ENCODE measurements at places on chromosomes 13 and 19.
A peak's percentile ranks its signal among the peaks of the same experiment; 100 is the strongest.

GRCh38 chr19:28436320-28436719 lies 776.6 kb downstream of the UQCRFS1 start:
- DNase-seq, result no peak

- DNase-seq, result peak; percentile 73
These were observed 1.3 kb upstream of the PPAN start for GRCh38 chr19:10104665-10105508.

GRCh38 chr19:47641891-47642485 lies 33.1 kb downstream of the BICRA start:
- no peak for DNase-seq

- no peak for DNase-seq
These were observed 138.5 kb upstream of the DACH1 start for GRCh38 chr13:72005455-72005854.

- no peak for DNase-seq
These were observed 24.9 kb downstream of the RCBTB1 start for GRCh38 chr13:49560270-49561061.

DNA sequence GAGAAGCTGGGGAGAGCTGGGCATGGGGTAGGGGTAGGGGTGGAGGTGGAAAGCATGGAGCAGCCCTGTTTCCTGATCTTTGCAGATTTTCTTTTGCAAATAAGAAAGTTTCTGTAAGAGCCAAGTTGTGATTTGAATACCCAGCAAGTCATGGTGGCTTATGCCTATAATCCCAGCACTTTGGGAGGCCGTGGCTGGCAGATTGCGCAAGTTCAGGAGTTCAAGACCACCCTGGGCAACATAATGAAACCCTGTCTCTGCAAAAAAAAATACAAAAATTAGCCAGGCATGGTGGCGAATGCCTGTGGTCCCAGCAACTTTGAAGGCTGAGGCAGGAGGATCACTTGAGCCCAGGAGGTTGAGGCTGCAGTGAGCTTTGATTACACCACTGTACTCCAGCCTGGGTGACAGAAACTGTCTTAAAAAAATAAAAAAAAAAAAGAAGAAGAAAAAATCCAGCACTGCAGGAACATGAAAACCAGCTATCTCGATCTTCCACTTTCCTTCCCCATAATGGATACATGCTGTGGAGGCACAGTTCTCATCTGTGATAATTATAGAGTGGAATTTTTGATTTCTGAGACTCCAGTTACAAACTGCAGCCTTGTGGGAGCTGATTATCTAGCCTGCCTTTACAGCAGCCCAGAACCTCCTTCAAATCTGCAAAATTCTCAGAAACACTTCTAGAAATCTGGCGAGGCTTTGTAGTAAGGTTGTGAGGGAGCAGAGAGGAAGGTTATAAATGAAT lies 12.1 kb upstream of the TEX26 start:
- DNase-seq, result no peak

DNA sequence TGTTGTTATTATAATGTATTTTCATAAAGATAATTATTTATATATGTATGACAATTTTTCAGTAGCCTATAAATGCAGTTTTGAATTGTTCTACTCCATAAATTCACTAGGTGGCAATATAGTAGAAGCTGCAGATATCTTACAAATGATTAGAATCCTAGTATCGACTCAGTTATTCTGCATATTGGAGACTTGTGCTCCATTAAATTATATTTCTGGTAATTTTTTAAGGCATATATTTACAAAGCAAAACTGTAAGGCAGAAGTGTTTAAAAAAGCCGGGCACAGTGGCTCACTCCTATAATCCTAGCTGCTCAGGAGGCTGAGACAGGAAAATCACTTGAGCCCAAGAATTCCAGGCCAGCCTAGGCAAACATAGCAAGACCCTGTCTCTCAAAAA lies 58.7 kb downstream of the DPY19L3 start:
- no peak for DNase-seq

GRCh38 chr19:496986-497385 lies 700 bp downstream of the MADCAM1 start:
- no peak for DNase-seq

- no peak for DNase-seq
These were observed 146.5 kb downstream of the PCCA start for GRCh38 chr13:100235311-100235901.

- no peak for DNase-seq
These were observed 2.0 kb upstream of the CCDC97 start for GRCh38 chr19:41307954-41308449.

DNA sequence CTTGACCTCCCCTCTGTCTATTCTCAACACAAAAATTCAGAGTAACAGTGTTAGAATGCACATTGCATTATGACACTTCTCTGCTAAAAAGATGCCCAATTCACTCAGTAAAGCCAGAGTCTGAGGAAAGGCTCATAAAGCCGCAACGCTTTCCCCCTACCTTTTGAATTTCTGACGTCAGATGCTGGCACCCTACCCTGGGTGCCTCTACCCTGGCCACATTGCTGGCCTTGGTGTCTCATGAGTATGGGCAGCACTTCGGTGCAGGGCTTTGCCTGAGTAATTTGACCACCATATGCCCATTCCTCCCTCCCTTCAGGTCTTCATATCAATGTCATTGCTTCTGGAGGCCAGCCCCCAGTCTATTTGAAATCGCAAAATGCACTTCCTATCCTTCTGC lies 229.3 kb downstream of the MYO16 start:
- DNase-seq, result no peak

DNA sequence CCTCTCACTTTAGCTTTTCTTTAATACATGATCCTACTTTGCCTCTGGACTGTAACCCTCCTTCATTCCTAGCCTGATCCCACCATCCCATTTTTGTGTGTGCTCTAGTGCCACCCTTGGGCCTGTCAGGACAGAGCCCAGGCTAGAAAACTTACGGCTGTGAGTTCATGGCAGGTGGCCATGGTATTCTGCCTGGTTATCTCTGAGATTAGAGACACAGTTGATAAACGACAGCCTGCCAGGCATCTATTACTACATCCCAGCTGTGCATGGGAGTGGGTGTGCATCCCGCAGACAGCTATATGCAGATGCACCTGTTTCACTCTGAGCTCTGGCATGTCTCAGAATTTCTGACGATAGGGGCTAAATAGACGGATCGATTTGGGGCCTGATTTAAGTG lies 110.9 kb downstream of the HS6ST3 start:
- DNase-seq, result no peak

DNA sequence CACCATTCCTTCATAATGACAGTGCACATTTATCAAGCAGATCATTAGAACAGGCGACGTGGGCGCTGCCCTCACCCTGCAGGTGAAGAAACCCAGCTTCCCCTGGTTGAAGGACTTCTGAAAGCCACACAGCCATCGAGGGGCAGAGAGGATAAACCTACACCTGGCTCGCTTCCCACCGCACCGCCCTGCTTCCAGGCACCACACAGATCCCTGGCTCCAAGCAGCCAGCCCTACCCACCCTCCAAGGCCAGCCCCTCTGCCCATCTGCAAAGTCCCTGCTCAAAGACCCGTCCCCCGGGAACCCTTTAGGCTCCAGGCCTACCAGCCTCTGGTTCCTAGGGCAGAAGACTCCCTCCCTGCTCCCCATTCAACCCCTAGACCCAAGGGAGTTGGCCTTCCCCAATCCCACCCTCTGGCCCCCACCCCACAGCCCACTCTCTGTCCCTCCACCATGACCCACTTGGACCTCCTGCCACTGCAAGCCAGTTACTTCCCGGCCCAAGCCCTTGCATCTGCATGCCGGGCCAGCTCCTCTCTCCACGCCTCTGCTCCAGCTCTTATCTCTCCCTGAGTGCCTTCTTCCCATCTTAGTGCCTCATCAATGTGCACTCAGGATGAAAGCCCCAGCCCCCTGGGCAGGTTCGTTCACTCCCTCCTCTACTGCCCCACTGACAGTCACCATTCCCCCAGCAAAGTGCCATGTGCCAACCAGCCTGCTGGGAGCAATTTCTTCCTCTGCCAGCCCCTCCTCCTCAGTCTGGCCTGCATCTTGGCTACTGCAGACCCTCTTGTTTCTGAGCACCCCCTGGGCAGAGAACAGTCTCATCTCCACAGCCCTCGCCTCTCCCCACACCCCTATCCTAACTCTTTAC lies 28.0 kb downstream of the PEPD start:
- no peak for DNase-seq

GRCh38 chr13:84962141-84962750 lies 837.0 kb downstream of the SLITRK6 start:
- no peak for DNase-seq

DNA sequence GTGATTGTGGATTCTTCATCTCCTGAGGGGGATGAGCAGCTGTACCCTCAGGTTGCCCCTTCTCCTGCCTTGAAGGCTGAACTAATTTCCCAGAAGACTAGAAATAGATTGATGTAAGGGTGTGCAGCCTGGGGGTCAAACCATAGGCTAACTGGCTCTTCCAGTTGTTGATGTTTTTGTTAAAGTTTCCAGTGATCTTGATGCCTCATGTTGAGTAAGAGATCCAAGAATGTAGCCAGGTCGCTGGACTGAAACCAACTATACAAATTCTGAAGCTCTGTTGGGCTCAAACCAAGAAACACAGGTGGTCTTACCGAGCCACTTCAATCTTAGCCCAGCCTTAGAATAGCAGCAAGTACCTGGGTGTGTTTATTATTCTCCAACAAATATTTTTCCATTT lies 391.8 kb downstream of the KLF5 start:
- DNase-seq, result no peak

DNA sequence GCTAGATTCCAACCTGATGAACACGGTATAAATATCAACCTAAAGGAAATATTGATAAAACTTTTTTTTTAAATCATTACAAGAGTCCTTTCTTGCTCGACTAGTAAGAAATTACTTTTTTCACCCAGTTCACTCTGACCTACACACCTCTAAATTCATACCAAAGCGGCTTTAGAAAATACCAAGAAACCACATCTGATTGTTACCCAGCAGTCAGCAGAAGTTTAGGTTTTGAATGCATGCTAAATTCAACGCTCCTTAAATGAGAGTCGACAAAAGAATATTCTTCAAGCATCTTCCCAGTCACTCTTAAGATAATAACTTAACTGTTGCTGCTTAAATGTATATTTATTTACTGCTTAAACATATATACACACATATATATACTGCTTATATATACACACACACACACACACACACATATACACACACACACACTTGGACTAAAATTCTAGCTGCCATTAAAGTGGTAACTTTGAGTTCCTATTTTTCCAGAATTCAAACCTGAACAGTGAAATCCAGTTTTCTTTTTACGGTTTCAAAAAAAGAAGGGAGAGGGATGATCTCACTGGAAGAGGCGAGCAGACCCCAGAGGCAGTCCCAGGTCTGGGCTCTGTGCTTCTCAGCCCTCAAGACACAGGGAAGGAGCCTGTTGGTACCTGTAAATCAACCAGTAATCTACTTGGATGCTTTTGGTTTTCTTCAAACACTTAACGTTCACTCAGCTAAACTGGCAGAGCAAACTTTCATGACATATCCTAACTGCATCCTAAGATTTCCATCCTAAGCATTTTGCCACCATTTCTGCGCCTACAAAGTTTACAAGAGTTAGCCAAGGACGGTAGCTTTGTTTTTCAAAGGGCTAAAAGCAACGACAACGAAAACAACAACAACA lies 1.7 kb downstream of the STK24 start:
- DNase-seq, result no peak

DNA sequence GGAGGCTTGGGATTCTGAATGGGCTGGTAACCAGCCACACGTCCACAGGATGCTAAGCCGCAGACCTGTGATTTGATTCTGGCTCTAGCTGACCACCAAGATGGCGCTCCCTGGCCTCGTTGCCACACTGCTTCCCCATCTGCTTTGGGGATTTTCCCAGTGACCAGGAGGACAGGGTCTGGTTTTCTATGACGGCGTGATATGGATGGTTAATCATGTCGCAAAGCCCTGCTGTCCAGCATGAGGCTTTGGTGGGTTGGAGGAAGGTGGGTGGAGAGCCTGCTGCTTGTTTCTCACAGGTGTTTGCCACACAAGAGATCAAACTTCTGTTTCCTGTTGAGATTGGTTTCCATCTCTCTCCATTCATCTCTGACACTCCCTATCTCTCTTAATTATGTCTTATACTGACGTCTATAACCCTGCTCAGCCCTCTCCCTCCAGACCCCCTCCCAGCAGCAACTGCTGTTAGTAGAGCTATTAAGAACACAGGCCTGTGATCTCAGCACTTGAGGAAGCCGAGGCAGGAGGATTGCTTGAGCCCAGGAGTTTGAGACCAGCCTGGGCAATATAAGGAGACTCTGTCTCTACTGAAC lies 102.7 kb downstream of the SIPA1L3 start:
- DNase-seq, result no peak

- no peak for DNase-seq
These were observed 41.5 kb upstream of the MEDAG start for GRCh38 chr13:30864433-30865122.

DNA sequence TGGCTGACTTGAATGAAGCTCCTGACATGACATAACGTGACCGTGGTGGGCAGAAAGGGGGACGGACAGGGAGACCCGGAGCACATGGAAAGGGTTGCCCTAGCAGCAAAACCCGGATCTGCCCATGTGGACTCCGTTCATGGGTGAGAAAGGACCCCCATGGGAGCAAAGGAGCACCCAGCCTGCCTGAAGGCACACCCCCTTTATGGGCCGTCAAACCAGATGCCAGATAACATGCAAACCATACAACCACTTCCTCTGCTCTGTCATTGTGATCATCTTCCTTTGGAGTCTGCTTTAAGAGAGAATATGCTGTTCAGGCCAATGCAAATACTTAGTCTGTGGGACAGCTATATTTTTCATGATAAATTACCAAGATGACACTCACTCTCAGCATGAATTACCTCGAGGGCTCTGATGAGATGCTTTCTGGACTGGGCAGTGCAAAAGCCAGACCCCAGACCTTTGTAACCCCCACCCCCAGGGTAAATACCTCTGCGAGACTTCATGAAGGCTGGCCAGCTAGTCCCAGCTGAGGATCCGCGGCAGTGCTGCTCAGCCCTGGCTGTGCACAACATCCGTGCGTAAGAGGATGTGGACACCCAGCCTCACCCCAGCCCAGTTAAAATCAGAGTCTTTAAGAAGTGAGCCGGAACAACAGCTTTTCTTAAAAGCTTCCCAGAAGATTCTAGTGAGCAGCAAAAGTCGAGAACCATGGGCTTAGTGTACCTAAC lies 126.6 kb downstream of the USP12 start:
- DNase-seq, result no peak

DNA sequence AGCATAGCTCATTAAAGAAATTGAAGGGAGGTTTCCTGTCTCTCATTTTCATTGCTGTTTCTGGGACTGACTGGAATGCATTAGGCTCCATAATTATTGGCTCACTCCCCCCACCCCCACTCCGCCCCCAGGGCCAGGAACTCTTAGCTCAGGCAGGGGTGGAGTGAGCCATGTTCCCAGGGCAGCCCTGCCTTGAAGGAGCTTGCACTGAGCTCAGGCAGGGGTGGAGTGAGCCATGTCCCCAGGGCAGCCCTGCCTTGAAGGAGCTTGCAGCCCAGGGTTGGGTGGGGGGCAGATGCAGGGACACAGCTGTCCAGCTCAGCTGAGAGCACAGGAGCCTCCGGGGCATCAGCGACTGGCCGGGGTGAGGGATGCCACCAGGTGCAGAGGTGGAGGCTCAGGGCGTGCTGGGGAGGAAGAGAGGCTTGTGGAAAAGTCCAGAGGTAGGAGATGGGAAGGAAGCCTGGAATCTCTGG lies 39.1 kb upstream of the TFDP1 start:
- no peak for DNase-seq

Data from activated CD4-positive, alpha-beta T cell treated with anti-CD3 and anti-CD28 coated beads, Interleukin-2, amount 50 U/mL, for 1 hour (primary cell).